ENCODE measurements at places on chromosomes 2 and 18.

- DNase-seq: no peak
These were observed 407.8 kb downstream of the CDH2 start for GRCh38 chr18:27769152-27769551.

GRCh38 chr2:15028406-15028805 is 395.9 kb downstream of the LRATD1 start:
- no peak for DNase-seq

DNA sequence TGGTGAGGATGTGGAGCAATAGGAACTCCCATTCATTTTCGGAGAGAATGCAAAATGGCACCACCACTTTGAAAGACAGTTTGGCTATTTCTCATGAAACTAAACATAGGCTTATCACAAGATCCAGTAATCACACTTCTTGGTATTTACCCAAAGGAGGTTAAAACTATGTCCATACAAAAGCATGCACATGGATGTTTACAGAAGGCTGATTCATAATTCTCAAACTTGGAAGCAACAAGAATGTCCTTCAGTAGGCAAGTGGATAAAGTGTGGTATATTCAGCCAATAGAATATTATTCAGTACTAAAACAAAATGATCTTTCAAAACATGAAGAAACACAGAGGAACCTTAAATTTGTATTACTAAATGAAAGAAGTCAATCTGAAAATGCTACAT is 440.6 kb downstream of the FBXO15 start:
- no peak for DNase-seq

- DNase-seq: no peak
These were observed 276.1 kb downstream of the RDH14 start for GRCh38 chr2:18284331-18284730.

DNA sequence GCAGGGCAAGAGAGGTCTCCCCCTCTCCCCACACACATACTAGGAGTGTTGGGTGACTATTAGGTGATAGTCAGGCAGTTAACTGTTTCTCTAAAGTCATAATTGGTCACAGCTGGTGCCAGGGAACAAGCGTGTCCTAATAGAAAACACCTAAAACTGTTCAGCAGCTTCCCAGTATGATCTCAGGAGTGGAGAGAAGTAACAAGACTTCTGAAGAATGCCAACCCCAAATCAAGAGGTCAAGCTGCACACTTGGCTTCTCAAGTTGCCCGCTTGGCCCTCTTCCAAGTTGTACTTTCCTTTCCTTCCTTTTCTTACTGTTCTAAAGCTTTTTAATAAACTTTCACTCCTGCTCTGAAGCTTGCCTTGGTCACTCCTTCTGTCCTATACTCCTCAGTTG is 22.4 kb upstream of the STAT1 start:
- no peak for DNase-seq

GRCh38 chr2:230893841-230894781 is 29.4 kb downstream of the ITM2C start:
- no peak for DNase-seq

DNA sequence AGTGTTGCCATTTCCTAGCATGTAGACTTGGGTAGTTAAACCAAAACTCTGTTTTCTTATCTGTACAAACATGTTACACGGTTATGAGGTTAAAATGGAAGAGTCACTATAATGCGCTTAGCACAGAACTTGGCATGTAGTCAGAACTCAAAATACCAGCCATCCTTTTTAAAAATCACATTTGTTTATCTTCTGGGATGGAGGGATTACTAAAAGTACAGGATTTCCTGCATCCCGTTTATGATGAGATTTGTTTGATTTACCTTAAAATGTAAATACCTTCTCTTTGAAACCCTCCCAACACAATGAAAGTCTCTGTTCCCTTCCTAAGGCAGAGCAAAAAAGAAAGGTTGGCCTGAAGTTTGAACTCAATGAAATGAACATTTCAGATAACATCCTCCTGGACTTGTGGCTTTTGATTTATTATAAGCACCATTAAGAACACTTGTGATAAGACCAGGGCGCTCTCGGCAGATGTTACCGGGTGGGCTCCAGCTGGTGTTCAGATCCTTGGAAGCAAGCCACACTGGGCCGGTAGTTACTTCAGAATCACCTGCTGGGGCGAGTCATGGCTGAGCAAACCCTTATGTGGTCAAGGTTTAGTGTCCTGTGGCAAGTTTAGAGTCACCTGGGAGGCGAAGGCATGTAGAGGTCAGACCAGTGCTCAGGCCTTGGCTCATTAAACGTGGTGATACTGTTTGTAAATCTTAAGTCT is 105.7 kb downstream of the MGAT5 start:
- no peak for DNase-seq

DNA sequence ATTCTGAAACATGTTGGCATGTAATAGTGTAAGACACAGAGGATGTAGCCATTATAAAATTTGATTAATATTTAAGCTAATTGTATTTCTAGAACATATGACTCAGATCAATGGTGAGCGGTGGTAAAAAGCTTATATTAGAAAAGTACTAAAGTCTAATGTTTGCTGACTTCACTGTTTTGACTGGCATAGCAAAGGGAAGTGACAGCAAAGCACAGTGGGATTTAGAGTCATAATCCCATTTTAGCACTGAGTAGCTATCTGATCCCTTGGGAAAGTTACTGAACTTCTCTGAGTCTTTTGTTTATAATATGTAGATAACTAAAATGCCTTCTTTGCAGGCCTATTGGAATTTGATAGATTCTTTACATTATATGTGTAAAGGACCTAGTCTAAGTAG is 60.4 kb downstream of the KIAA1328 start:
- no peak for DNase-seq

GRCh38 chr2:24616616-24617015 is 125.6 kb downstream of the NCOA1 start:
- no peak for DNase-seq

- DNase-seq: no peak
These were observed 96.6 kb downstream of the MAP4K4 start for GRCh38 chr2:101794141-101794540.

DNA sequence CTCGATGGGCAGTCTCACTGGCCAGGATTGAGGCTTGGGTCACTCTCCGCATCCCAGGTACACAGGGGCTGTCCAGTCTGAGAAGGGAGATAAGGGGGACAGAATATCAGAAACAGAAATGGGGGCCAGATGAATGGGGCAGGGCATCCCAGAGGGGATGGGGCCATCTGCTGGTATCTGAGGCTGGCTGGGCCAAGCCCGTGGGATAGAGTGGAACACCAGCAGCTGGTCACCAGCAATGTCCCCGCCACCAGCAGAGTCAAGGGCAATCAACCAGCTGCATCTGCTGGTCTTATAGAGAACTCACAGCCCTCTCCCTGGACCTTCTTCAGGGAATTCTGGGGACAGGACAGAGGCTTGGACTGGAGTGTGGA is 128.8 kb upstream of the HAAO start:
- DNase-seq: no peak

- no peak for DNase-seq
These were observed 19.4 kb downstream of the COL4A3 start for GRCh38 chr2:227183657-227184367.

- no peak for DNase-seq
These were observed 52.3 kb upstream of the CERS6 start for GRCh38 chr2:168403736-168404135.

All from activated CD4-positive, alpha-beta T cell treated with anti-CD3 and anti-CD28 coated beads, Interleukin-2, amount 50 U/mL, for 24 hours (primary cell).